ENCODE measurements at places on chromosomes 16 and 17.

GRCh38 chr16:23296994-23297393, 5.1 kb upstream of the SCNN1B start:
- no peak for DNase-seq

GRCh38 chr17:57092171-57092570, 7.1 kb downstream of the AKAP1 start:
- no peak for DNase-seq

- DNase-seq, result no peak
Observed at GRCh38 chr17:45954914-45955313, 44.1 kb upstream of the STH start.

DNA sequence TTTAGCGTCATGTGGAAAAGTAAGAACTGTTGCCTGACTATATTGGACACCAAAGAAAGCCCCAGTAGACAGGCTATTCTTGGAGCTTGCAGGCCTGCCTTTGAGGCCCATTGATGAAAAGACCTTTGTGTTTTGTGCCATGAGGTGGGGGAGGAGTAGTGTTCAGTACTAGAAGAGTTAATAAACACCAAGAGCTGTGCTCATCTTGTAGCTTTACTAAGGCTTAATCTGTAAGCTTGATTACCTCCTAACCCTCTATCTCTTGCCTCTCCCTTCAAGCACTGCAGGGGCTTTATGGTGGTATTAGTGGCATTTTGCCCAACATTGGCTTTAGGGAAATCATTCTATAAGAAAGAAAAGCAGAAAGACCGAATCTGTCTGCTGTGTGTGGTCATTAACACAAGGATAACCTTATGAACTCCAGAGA, 220.2 kb upstream of the TBX2 start:
- no peak for DNase-seq

DNA sequence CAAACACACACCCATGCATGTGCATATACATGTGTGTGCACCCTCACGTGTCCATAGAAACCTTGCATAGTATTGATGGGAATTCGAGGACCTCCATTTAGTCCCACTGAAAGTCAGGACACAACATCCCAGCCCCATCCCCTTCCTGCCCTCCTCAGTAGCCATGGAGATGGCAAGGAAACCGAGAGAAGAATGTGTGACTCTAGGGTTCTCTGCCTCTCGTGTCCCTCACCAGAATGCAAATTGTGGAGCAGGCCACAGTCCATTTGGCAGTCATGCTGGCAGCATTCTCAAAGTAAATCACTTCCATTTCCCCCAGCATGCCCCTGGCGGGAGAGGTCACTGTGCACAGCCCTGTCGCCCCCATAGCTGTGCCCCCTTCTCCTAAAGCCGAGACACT, 141.1 kb downstream of the MSI2 start:
- no peak for DNase-seq

DNA sequence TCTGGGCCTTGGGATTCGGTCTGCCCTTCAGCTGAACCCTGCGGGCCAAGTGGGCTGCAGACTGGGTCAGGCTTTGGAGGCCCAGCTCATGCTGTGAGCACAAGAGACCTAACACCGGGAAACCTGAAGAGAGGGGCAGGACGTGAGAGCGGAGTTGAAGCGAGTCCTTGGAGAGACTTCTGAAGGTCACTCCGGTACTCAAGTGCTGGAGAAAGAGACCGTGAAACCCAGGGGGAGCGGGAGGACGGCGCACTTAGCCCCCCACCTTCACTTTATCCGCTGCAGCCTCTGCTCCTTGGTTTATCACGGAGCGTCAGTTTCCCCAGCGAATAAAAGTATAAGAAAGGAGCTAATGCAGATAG, 361 bp downstream of the UQCRC2 start:
- DNase-seq, result no peak

GRCh38 chr16:51119556-51119955, 31.5 kb downstream of the SALL1 start:
- DNase-seq, result no peak

DNA sequence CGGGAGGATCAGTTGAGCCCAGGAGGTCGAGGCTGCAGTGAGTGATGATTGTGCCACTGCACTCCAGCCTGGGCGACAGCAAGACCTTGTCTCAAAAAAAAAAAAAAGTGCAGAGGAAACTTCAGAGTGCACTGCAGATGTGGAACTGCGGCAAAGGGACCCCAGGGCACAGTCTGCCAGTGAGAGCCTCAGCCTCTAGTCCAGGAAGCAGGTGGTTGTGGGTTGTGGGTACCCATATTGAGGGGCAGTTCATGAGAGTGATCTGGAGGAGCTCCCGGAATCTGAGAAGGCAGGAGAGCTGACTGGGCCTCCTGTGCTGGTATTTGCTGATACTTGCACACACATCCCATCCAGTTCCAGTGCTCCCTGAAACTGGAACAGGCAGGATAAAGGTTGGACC, 13.1 kb downstream of the FOXN1 start:
- no peak for DNase-seq

DNA sequence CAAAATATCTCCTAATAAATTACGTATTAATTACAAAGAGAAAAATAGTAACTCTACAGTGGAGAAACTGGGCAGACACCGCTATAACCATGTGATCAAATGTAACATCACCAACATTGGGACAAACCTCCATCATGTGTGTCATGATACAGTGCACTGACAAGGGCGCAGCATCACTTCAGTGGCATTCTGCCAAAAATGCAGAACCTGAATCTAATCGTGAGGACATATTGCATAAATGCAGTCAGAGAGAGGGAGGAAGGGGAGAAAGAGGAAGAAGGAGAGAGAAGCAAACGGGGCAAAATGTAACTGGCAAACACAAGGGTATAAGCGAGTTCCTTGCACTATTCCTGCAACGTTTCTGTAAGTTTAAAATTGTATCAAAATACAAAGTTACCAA, 74.2 kb upstream of the MARCHF10 start:
- no peak for DNase-seq

GRCh38 chr17:14790521-14790920, 474.6 kb downstream of the PMP22 start:
- DNase-seq, result no peak

- DNase-seq, result peak; percentile 29
Observed at GRCh38 chr16:30395155-30395991, at the start of gene ZNF48. Gene ZNF48, plus strand, starts transcription at chr16:30395420. Its CDS starts 375 bp downstream, at chr16:30395795.

DNA sequence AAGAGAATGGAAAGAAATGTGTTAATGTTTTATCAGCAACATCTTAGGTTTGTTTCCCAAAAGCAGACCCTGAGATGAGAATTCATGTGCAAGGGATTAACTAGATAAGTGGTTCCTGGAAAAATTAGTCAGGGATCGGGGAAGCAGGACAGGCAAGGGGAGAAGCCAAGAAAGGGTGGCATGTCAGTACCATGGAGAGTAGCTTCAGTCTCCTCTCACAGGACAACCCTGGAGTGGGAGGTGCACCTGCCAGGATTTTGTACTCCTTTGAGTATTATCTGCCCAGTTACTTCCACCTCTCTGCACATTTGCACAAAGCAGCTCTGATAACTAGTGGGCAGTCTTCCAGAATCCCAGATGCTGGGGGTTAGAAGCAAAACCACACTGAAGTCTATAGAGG, 117.0 kb downstream of the RGS9 start:
- no peak for DNase-seq

DNA sequence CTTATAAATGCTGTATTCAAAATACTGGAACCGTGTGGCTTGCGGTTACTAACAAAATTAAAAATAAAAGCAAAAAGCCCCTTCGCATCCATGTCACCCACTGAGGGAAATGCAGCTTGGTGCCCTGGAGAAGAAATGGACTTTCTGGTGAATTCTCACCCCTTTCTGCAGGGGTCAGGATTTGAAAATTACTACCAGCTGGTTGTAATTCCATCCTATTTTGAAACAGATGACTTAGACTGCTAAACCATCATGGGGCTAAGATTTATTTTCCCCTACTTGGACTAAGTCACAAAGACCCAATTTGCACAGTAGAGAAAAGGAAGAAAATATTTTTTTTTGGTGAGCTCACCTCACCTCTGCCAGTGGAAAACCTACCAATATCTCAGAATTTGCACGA, 111.4 kb upstream of the MYOCD start:
- DNase-seq, result no peak

DNA sequence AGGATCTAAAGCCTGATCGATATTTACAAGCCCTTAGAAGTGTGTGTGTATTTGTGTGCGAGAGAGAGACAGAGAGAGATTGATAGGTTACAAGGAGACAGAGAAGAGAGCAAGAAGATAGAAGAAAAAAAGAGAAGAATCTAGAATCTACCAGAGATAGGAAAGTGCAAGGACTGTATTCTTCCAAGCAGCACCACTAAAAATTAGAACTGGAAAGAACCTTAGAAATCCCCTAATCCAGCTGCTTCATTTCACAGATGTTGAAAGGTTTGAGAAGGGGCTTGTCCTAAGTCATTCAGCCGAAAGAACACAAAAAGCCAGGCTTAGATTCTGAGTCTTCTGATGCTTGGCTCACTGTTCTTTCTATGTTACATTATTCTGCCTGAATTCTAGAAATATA, 92.2 kb downstream of the HS3ST3A1 start:
- no peak for DNase-seq

- no peak for DNase-seq
Observed at GRCh38 chr17:29567554-29568330, 759 bp upstream of the TP53I13 start.

- DNase-seq, result no peak
Observed at GRCh38 chr16:84827131-84827574, 7.4 kb downstream of the CRISPLD2 start.

Data from cortex of kidney (tissue), 1 donor.